CD14-positive monocyte (primary cell): ENCODE measurements at places on chromosomes 6 and 20.

DNA sequence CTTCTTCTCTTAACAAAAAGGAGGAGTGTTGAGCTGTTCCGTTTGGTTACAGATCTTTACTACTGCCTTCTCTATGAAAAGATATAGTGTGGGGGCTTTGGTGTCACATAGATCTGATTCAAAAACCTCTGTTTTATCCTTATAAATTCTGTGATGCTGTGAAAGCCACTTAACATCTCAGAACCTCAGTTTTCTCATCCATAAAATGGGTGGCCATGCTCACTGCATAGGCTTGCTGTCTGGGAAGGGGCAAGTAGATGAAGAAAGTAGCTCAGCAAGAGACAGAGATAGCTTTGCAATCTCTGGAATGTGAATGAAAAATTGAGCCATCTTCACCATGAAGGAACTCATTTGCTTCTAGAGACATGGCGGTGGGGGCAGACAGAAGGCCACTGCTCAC lies 31.6 kb upstream of the RNF24 start:
- DNase-seq: no peak
- H3K27ac ChIP-seq: no peak overlapping the region
- H3K27me3 ChIP-seq: no peaks in the 10 kb centered on the region
- H3K4me3 ChIP-seq: no peak overlapping the region
- H3K36me3 ChIP-seq: no peaks in the 10 kb centered on the region
- H3K4me1 ChIP-seq: peaks cover 5% of the 10 kb centered on the region

GRCh38 chr6:110319843-110320242 lies 38.3 kb downstream of the METTL24 start:
- DNase-seq: no peak
- H3K4me3 ChIP-seq: no peak overlapping the region
- peaks cover 8% of the 10 kb centered on the region for H3K4me1 ChIP-seq
- no peaks in the 10 kb centered on the region for H3K36me3 ChIP-seq

GRCh38 chr20:32975698-32976674 lies 28.2 kb downstream of the SUN5 start:
- no peak overlapping the region for H3K27ac ChIP-seq
- DNase-seq: no peak
- no peaks in the 10 kb centered on the region for H3K36me3 ChIP-seq
- no peaks in the 10 kb centered on the region for H3K27me3 ChIP-seq

DNA sequence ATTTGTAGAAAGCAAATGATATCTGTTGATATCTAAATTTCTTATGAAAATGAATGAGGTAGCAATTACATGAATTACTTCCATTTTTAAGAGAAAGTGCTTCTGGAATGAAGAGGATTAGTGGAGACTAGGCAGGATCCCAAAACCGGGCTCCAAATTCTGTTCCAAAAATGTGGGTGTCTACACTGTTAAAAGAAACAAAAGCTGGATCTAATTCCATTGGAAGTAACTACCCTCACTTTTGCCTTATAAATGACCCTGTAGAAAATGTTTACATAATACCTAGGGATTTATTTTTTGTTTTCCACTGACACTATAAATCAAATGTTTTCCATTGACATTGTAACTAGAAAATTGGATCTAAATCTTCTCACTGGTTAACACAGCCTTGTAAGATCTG lies 454.9 kb upstream of the JARID2 start:
- no peaks in the 10 kb centered on the region for H3K36me3 ChIP-seq
- DNase-seq: no peak
- no peak overlapping the region for H3K4me3 ChIP-seq
- H3K27me3 ChIP-seq: no peaks in the 10 kb centered on the region

GRCh38 chr6:134217105-134217797 lies 100.7 kb downstream of the SGK1 start:
- no peaks in the 10 kb centered on the region for H3K27me3 ChIP-seq
- no peaks in the 10 kb centered on the region for H3K36me3 ChIP-seq
- H3K27ac ChIP-seq: peak overlapping the region; percentile 73
- H3K4me1 ChIP-seq: peaks cover 31% of the 10 kb centered on the region

GRCh38 chr20:37490663-37491350 lies 30.2 kb upstream of the NNAT start:
- H3K27ac ChIP-seq: no peak overlapping the region
- no peak overlapping the region for H3K4me3 ChIP-seq
- H3K4me1 ChIP-seq: no peaks in the 10 kb centered on the region
- no peaks in the 10 kb centered on the region for H3K27me3 ChIP-seq
- peaks cover 2% of the 10 kb centered on the region for H3K36me3 ChIP-seq

DNA sequence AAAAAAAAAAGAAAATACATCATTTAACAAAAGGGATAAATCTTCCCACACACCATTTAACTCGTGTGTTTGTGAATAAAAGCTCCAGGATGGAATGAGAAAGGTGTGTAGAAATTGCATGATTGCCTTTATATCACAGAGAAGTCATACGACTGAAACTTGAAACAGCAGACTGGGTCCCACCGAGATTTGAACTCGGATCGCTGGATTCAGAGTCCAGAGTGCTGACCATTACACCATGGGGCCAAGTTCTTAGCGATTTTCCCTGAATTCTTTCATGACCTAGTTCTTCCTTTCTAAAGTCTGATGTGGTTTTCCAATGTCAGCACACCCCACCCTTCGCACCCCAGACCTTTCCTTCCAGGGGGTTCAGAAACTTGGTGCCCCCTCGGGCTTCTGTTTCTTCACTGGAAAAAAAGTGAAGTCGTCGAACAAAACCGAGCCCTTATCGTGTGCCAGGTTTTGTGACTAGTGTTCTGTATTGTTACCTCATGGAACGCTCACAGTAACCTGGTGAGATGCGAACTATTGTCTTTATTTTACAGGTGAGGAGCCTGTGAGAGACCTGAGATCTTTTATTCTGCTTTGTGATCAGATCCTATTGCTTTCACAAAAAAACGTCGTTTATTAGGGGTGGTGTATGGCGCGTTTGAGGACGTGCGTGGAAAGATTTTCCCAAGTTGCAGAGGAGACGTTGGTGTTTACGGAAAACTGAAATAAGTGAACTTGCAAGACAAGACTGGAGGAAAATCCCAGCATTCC lies 120.8 kb downstream of the OR2B2 start:
- peaks cover 3% of the 10 kb centered on the region for H3K27me3 ChIP-seq
- DNase-seq: peak; percentile 36
- H3K36me3 ChIP-seq: no peaks in the 10 kb centered on the region
- peak overlapping the region; percentile 69 for H3K4me3 ChIP-seq
- peaks cover 22% of the 10 kb centered on the region for H3K4me1 ChIP-seq
